Fibroblast of upper back skin (primary cell): ENCODE measurements at places on chromosomes 3 and 15.

DNA sequence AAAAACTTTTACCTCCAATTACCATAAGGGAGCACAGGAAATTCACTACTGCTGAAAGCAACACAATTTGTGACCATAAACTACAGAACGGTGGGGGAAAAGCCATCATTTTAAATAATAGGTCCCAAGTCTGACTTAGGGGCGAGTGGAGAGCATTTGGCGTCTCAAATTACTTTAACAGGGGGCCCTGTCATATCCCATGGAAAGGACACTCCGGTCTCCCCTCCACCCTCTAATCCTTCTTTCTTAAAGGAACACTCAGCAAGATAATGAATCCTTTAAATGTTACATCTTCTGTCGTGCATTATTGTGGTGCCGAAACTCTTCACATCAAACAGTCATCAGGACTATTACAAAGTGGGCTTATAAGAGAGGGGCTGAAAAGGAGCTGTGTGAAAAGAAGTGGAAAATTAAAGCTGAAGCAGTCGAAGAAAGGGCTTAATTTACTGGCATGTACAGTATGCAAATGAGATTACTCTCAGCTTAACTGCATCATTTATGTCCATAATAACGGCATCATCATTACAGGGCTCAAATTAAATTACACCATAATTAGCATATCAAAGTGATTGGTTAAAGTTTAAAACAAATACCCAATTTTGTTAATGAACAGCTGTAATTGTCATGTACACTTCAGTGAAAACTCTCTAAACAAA is 342.2 kb downstream of the FOXP1 start:
- DNase-seq, result no peak

DNA sequence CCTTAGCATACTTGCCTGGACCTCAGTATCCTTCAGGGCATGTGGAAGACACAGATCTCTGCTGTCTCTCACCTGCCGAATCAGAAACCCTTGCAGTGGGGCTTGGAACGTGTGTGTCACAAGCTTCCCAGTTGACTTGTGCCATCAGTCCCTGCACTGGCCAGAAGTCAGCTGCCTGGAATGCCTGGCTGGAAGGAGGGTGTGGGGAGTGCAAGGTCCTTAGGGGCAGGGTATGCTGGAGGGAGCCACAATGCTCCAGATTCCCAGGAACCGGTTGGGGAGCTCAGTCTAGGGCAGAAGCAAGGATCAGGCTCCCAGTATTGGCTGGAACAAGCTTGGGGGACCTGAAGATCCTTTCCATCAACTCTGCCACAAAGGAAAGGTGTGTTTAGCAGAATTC is 27.1 kb downstream of the SPSB4 start:
- DNase-seq, result no peak

GRCh38 chr3:127671523-127672428 is 976 bp upstream of the ABTB1 start:
- no peak for DNase-seq

DNA sequence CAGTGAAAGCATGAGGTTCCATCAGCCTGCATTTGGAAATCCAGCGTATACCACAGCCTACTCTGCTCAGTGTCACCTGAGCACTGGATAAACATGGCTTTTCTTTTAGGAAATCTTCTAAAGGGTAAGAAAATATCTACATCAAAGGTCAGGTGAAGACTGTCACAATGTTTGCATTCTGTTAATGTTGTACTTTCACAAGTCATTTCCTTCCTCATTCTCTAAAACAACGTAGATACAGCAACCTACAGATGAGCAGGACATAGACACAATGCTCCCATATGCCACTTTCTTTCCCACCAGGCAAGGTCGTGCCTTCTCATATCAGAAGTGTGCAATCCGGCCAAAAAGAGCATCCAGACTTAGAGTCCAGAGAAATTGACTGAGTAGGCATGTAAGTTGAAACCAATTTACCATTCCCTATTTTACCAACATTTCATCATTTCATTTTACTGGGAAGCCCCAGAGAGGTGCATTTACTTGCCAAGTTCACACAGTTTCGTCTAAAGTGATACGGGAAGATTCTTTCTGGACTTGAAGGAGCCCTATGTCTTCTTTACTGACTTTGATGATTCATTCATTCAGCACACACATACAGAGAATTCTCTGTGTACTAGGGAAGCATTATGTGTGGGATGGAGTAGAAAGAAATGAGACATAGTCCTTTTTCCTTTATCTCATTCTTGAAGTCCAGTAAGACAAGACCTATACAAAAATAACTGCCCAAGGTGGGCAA is 30.6 kb upstream of the LPP start:
- peak; percentile 49 for DNase-seq

DNA sequence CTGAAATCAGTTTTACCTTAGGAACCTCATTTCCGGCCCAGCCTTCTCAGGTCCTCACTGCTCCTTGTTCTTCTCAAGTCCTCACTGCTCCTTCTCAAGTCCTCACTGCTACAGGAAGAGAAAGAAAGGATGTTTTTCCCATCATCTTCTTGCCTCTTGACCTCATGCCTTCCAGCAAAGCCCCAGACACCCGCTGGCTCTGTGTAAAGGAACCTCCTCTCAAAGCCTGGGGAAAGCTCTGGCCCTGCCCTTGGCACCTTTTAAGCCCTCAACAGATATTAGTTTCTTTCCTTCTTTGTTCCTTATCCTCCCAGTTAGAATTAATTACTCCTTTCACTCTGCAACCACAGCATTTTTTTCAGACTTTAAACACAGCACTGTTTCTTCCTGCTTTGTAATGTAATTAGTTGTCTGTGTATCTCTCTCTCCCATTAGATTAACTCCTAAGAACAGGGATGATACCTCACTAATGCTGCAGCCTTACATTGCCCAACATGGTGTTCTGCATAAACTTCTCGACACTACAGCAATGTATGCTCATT is 4.0 kb upstream of the WDR49 start:
- DNase-seq, result no peak

DNA sequence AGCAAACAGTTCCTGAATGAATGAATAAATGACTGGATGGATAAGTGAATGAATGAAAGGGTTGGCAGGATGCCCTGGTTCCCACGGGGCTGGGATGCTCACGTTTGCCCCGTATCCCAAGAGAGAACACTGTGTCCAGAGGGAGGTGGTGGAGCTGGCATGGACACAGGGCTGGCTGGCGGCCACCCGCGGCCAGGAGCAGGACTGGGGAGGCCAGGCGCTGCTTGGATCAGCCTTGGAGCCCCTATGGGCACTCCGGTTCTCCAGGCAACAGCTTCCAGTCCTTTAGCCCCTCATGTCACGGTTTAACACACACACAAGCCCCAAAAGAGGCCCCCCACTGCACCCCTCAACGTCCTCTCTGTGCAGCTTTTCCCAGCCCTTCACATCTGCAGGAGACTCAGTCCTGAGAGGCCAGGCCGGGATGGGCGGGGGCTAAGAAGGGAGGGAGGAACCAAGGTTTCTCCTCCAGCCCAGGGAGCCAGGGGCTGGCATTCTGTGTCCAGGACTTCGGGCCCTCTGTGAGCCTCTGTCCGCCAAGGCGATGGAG is 86.0 kb upstream of the ALDH1L1 start:
- DNase-seq, result peak; percentile 27

DNA sequence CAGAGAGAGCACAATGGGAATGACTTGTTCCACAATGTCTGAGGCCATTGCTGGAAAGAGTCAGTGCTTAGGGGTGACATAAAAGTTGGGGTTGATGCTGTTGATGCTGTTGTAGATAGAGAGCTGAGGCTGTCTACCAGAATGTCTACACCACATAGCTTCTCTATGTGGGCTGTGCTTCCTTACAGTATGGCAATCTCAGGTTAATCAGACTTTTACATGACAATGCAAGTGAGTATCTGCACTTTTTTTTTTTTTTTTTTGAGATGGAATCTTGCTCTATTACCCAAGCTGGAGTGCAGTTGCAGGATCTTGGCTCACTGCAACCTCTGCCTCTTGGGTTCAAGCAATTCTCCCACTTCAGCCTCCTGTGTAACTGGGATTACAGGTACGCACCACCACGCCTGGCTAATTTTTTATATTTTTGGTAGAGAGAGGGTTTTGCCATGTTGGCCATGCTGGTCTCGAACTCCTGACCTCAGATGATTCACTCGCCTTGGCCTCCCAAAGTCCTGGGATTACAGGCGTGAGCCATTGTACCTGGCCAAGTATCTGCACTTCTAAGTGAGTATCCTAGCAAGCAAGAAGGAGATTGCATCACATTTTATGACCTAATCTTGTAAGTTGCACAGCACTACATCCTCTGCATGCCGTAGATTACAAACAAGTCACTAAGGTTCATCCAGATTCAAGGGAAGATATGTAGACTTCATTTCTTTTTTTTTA is 28.7 kb downstream of the DLEC1 start:
- DNase-seq, result no peak

GRCh38 chr3:172074586-172074985 is 35.2 kb downstream of the FNDC3B start:
- no peak for DNase-seq

- no peak for DNase-seq
Observed at GRCh38 chr3:4533489-4534443, 40.6 kb downstream of the ITPR1 start.

GRCh38 chr3:160635213-160635612 is 41.7 kb upstream of the ARL14 start:
- DNase-seq, result no peak

- DNase-seq, result no peak
Observed at GRCh38 chr3:37210230-37210629, 35.8 kb upstream of the LRRFIP2 start.

DNA sequence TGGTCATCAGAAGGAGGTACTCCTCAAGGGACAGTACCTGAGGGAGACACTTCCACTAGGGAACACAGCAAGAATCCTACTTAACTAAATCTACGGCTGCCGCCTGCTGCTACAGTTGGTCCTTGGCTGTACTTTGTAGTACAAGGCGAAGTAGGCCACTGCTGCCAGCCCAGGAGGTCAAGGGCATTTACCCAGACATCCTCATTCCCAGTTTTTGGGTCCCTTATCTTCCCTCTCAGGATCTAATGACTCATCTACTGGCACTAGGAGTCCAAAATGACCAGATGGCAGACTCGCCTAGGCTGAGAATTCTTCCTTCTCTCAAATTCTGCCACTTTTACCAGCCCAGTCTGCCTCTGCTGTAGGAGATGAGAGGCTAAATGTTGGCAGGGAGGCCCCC is 27.1 kb upstream of the LAMP3 start:
- no peak for DNase-seq

DNA sequence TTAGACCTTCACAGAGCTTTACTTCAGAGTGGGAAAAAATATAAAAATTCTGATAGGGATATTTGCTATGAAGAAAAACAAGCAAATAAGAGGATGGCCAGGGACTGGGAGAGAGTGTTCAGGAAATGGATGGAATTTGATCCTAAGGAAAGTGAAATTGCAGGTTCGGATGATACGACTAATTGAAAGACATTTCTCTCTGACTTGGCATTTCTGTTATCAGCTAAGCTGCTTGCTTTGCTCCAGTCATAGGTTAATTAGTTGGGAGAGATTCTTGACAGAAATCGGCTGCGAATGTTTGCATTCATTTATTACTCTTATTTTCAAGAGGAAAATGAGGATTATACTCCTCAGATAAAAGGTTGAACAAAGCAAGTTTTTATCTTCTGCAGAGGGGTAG is 808.7 kb upstream of the NECTIN3 start:
- no peak for DNase-seq

GRCh38 chr3:23811919-23812318 is 6.2 kb downstream of the UBE2E1 start:
- DNase-seq, result no peak

- peak; percentile 61 for DNase-seq
Observed at GRCh38 chr15:95470997-95471689, 859.4 kb upstream of the NR2F2 start.

- no peak for DNase-seq
Observed at GRCh38 chr3:81095956-81096355, 665.5 kb downstream of the GBE1 start.

DNA sequence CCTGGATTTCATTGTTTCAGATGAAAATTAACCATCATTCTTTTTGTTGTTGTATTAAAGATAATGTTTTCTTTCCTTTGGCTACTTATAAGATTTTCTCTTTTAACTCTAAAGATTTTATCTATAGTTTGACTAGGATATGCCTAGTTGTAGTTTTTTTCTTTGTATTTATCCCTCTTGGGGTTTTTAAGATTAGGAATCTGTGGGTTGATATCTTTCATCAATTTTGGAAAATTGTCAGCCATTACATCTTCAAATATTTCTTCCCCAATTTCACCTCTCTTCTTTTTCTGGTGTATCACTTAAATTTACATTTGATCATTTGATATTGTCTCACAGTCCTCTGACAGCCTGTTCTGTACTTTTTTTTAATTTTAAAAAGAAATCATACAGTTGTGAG is 32.5 kb upstream of the LIMD1 start:
- no peak for DNase-seq

DNA sequence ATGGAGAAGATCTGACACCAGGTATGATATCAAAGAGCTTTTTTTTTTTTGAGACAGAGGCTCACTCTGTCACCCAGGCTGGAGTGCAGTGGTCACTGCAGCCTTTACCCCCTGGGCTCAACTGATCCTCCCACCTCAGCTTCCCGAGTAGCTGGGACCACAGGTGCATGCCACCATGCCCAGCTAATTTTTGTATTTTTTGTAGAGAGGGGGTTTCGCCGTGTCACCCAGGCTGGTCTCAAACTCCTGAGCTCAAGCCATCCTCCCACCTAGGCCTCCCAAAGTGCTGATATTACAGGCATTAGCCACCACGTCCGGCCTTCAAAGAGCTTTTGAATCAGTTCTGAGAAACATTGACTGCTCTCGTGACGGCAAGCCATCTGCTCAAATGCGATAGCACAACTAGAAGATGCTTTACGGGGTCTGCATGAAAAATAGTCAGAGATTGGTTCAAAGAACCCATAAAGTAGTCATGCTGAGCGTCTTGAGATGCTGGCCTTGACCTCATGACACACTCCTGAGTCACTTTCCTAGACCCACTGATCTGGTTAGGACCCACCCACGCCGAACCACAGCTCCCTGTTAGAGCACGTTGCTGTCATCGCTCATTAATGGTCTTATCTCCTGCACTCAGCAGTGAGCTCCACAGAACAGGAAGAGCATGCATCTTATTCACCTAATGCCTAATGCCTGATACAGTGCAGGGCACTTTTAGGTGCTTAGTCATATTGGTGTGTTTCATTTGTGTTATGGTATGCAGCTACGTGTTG is 57.0 kb upstream of the NR2F2 start:
- peak; percentile 99 for DNase-seq

GRCh38 chr3:38154033-38154494 is 11.3 kb upstream of the OXSR1 start:
- DNase-seq, result peak; percentile 55

GRCh38 chr15:67593562-67593961 is 51.1 kb downstream of the MAP2K5 start:
- no peak for DNase-seq

GRCh38 chr3:104437891-104438290 is 928.8 kb upstream of the ALCAM start:
- DNase-seq, result peak; percentile 92

DNA sequence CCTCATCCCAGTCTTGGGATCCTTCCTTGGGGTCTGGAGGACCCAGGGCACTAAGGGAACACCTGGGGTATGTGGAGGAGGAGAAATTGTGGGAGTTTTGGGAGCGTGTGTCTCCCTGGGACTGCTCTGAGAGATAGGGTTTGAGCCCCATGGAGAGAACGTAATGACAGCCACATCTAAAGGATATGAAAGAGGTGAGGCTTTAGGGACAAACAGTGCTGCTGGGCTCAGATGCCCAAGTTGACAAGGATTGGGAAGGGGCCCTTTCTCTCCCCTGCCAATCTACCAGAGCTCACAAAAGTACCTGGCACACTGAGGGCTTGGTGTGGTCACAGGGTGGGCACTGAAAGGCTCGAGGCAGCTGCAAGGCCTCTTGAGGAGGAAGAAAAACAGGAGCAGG is 13.3 kb upstream of the STARD5 start:
- no peak for DNase-seq

- DNase-seq, result peak; percentile 64
Observed at GRCh38 chr3:157423337-157423736, 13.3 kb upstream of the PTX3 start.
